ENCODE measurements at places on chromosomes 3 and 15.

DNA sequence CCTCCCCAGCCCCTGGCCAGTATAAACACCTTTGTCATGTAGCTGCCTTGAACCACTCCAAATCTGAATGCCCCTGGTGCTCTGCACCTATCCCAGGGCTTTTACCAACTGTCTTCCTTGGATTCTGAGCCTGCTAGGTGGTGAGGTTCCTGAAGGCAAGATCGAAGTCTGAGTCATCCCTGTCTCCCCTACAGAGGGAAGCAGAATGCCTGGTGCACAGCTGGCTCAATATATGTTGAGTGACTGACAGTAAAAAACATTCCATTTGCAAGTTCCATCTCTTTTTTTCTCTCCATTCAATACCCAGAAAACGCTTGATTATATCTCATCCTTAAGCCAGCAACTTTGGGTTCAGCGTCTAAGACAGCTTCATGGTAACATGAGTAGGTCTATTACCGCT lies 24.7 kb downstream of the SLC24A1 start:
- DNase-seq, result no peak

- DNase-seq, result no peak
Observed at GRCh38 chr15:78626381-78626995, 5.7 kb upstream of the CHRNA3 start.

DNA sequence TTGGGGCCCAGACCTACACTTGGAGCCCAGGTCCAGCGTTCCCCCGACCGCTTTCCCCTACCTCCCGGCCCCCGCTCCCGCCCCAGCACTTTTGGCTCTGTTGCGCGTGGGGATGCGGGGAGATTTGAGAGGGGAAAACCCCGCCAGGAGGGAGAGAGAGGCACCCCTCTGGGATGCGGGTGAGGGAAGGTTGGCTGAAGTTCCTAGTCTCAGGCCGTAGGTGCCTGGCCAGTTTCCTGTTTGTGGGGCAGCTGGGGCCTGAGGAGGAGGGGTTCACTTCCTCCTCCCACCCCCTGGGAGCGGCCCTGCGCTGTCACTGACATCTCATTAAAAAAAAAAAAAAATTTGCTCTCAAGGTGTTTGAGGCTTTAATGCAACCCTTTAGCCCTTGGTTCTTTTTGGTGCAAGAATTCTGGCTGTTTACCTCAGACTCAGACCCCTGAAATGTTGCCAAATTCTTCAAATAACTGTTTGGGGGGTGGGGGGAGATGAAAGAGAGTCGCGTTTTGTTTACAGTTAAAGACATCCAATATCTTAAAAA lies 2.6 kb downstream of the FAM43A start:
- DNase-seq, result peak; percentile 48

GRCh38 chr3:177948716-177949425 lies 587.4 kb upstream of the KCNMB2 start:
- DNase-seq, result no peak

- no peak for DNase-seq
Observed at GRCh38 chr3:64340641-64341101, 115.4 kb upstream of the PRICKLE2 start.

GRCh38 chr15:66821307-66821706 lies 119.3 kb downstream of the SMAD6 start:
- no peak for DNase-seq

DNA sequence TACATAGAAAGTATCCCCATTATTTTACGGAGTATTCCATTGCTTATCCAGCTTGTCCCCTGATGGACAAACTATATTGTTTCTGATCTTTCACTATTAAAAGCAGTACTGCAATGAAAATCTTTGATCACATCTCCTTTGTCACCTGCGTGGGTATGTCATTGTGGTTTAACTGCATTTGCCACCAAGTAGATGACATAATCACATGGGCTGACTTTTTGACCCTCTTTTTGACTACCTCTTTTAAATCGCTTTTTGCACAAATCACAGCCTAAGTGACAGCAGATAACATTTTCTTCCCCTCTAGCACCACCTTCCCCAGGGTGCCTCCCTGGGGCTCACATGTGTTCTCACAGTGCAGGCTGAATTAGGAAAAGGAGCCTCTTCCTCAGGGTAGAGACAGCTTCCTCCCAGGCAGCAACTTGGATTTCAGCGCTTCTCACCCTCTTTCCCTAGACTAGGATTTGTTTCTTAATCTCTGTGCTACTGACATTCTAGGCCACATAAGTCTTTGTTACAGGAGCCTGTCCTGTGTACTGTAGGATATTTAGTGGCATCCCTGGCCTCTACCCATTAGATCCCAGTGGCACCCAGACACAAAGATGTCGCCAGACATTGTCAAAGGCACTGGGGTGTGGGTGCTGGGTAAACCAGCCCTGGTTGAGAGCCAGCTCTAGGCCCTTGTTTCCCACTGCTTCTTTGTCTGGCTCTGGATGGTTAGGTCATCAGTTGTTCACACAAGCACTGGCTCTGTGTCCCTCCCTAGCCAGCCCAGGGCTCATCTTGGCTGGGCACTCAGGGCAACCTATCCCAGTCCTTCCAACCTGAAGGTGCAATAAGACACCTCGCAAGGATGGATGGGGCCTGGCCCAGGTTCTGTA lies 1.3 kb upstream of the RBP1 start:
- peak; percentile 18 for DNase-seq
